ENCODE measurements at places on chromosomes 1 and 21.

- DNase-seq: no peak
Observed at GRCh38 chr1:177708406-177708805, 261.5 kb downstream of the SEC16B start.

DNA sequence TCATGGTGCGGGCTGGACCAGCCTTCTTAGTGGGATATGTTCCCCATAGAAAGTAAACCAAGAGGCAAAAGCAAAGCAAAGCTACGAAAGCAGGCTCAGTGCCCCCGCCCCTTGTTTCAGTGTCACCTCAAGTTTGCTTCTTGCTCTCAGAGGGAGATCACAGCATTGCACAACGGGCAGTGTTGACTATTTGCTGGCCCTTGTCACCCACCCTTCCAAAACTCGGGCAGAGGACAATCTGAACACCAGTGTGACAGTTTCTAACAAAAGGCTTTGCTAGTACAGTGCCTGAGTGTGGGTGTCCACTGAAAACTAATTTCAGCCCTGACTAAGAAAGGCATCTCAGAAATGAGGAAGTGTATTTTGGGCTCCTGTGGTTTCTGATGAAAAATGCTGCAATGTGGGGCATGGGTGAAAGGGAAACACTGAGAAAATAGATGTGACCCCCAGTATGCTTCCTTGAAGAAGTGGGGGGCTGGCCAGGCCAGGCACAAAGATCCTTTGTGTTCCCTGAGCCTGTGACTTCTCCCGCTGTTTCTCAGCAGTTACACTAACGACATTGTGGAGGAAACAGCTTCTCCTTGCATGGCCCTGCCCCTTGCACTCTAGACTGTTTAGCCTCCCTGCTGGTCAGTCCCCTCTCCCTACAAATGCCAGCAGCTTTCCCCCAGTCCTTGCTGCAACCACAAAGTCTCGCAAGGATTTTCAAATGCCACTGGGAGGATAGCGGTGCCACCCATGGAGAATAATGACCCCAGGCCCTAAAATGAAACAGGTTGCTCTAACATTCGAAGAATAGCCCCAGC lies 33.3 kb upstream of the KCNE1 start:
- no peak for DNase-seq

DNA sequence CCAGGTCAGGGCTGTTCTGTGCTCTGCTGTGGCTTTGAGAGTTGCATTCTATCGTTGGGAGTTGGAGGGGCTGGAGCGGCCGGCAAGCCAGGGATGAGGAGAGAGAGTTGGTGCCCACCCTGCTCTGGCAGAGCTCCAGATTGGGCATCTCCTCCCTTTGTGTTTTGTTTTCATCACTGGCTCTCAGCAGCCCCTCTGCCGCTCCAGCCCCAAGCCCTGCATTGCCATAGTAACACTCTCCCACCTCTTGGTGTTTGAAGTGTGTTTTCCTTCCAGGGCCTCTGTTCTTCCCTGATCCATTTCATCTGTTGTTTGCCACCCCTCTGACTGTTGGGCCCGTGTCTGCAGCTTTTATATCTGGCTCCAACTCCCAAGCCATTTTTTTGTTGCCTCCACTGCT lies 152.7 kb downstream of the URB2 start:
- DNase-seq: no peak

GRCh38 chr1:194477908-194478307 lies 1291.5 kb upstream of the B3GALT2 start:
- DNase-seq: no peak

GRCh38 chr1:151237678-151238466 lies 16.7 kb upstream of the PSMD4 start:
- DNase-seq: no peak

DNA sequence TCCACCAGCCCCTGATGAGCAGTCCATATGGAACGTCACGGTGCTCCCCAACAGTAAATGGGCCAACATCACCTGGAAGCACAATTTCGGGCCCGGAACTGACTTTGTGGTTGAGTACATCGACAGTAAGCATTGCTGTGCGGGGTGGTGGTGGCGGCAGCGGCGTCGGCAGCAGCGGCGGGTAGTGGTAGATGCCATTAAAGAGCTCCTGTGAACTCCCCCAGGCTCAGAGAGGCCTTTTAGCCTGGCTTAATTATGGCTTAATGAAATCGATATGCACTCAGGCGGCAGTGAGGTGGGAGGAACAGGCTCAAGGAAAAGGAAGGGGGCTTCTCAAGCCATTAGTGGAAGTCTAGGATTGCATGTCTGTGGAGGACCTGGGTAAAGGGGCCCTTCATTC lies 41.9 kb upstream of the CNTN2 start:
- DNase-seq: no peak

DNA sequence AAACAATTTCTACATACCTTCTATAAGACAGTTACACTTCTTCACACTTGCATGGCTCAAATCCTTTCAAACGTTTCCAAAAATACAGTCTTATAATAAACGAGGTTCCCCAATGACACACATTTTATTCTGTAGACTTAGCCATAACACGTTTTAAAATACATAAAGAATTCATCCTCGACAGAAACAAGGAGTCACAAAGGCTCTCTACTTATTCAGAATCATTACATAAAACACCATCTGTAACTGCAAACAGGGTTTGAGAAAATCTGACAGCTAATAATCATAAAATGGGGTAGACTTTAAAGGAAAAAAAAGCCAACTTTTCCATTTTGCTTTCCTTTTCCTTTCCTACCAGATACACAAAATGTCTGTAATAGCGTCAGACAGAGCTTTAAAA lies 1.8 kb downstream of the PIK3R3 start:
- no peak for DNase-seq

GRCh38 chr1:6033986-6034749 lies 11.5 kb upstream of the KCNAB2 start:
- no peak for DNase-seq

- no peak for DNase-seq
Observed at GRCh38 chr1:185676969-185677368, 57.2 kb upstream of the HMCN1 start.

GRCh38 chr1:15455522-15455921 lies 1.0 kb upstream of the CELA2A start:
- no peak for DNase-seq

Data from stimulated activated CD8-positive, alpha-beta memory T cell treated with anti-CD3 and anti-CD28 coated beads, Interleukin-15, amount 100 ng/mL, for 24 hours (primary cell).